ENCODE measurements at places on chromosomes 2 and 18.

- no peak for DNase-seq
Observed at GRCh38 chr2:150101947-150102346, 385.5 kb downstream of the RND3 start.

- no peak for DNase-seq
Observed at GRCh38 chr18:55136864-55137263, 177.6 kb upstream of the CCDC68 start.

DNA sequence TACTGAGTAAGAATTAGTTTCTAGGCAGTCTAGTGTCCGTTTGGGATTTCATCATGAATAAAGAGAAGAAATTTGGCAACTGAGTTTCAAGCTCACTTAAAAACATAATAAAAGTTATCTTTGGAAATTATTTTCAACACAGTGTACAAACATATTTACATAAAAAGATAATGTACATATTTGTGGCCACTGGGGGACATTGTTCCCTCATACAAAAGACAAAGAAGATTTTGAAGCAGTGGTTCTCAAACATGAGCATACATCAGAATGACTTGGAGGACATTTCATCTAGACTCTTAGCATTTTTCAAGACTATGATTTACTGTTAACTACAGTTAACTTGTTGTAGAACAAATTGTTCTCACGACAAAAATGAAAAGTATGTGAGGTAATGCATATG is 15.7 kb upstream of the TTC21B start:
- DNase-seq = no peak

GRCh38 chr2:10678225-10678624 is 11.6 kb downstream of the NOL10 start:
- DNase-seq = no peak

DNA sequence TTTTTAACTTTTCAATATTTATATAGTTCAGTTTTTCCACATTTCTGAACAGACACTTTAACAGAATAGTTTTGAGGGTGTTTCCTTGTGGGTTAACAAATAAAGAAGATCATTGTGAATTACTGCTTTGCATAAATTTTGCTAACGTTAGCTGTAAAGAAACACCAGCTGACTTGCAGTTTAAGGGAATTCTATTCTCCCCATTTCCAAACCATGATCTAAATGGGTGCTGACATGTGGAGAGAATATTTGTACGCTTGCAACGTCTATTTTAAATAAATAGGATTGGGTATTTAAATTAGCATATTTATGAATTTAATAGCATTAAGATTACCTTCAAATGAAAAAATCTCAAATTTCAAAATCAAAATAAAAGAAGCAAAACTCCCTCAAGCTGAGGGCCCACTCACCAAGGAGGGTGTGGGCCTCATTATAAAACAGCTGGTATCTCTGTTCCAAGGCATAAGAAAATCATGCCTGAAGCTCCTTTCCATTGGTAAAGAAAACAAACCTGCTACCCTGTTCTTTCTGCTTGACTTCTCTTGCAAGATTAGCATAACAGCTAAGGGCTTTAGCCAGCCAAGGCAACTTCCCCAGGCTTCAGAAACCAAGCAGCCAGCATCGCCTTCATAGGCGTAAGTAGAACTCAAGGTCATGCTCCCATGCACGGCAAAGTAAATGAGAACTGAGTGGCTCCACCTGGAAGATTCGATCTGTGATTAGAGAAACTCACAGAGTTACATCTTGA is 3.2 kb downstream of the MRO start:
- DNase-seq = no peak

GRCh38 chr2:180063494-180064092 is 56.5 kb upstream of the CWC22 start:
- DNase-seq = no peak

DNA sequence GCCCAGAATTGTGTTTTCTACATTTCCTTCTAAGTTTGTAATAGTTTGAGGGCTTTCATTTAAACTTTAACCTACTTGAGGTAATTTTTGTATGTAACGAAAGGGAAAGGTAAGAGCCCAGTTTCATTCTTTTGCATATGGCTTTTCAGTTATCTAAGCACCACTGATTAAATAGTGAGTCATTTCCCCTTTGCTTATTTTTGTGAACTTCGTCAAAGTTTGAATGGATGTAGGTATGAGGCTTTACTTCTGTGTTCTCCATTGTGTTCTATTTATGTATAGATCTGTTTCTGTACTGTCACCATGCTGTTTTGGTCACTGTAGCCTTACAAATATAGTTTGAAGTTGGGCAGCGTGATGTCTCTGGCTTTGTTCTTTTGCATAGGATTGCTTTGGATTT is 944.8 kb upstream of the CNTNAP5 start:
- DNase-seq = no peak

GRCh38 chr2:62661263-62661635 is 44.3 kb upstream of the EHBP1 start:
- DNase-seq = no peak

- peak; percentile 35 for DNase-seq
Observed at GRCh38 chr2:238573065-238573778, 146.5 kb downstream of the ASB1 start.

DNA sequence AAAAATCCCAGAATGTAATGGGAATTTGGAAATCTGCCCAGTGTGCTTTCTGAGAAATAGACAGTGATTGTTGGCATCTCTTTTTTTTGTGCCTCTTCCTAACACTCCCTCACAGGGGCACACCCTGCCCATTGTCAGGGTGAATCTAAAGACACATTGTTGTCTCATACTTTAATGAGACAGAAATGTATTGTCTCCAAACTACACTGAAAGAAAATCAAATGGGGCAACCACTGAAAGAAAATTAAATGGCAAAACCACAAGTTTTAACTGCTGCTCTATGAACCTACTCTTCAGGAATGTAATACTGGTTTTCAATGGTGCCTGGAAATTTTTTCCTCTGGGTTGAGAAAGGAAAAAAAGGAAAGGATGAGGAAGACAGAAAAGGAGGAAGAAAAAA is 43.2 kb upstream of the GLS start:
- DNase-seq = peak; percentile 40
